Skin of body (tissue), 3 donors: ENCODE measurements at places on chromosomes 13 and 19. TPM values are rescaled to one million over a fixed set of nuclear protein-coding genes. Genes with fewer than 3 reads are reported as not detected.

- no peak for DNase-seq
Measured at GRCh38 chr13:62702502-62702901, 1286.9 kb upstream of the PCDH20 start.

DNA sequence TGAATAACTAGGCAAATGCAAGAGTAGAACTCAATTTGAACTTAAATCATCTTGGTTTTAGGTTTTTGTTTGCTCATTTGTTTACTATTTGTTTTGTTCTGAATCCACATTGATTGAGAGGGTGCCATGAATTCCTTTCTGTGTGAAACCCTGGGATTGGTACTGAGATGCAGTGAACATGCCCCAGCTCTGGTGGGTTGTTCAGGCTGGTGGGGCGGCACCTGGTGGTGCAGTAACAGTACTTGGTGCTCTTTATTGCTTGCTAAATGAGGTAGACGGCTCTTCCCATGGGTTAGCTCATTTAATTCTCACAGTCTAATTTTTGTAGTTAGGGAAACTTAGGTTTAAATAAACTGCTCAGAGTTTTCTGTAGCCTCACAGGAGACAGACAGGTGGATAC is 48.4 kb downstream of the WASF3 start:
- no peak for DNase-seq

GRCh38 chr19:48752496-48753365 is at the start of gene FUT1:
Gene FUT1 (minus strand): TSS chr19:48752641. CDS start chr19:48751281, 1,360 bp downstream.
- DNase-seq, result no peak

Gene SPACA4
- total RNA-seq, result 0.20 TPM

Gene PRR20E
- not detected for total RNA-seq
